Neural progenitor cell (in vitro differentiated cells): ENCODE measurements at places on chromosomes 6 and 20. TPM values are rescaled to one million over a fixed set of nuclear protein-coding genes. Genes with fewer than 3 reads are reported as not detected.
A peak's percentile ranks its signal among the peaks of the same experiment; 100 is the strongest.

The SIRPG gene
- not detected in 2 replicates for total RNA-seq

The BPIFB4 gene
- total RNA-seq = not detected in 2 replicates

The IPCEF1 gene
- 0.13 and 0.25 TPM in 2 replicates for total RNA-seq

- peaks cover 37% of the 10 kb centered on the region for H3K4me1 ChIP-seq
- H3K4me3 ChIP-seq = no peak overlapping the region
- no peaks in the 10 kb centered on the region for H3K36me3 ChIP-seq
- H3K27ac ChIP-seq = no peak overlapping the region
- peak; percentile 54 for DNase-seq
- no peaks in the 10 kb centered on the region for H3K27me3 ChIP-seq
Measured at GRCh38 chr6:5135788-5136376, 50.7 kb downstream of the PPP1R3G start.

DNA sequence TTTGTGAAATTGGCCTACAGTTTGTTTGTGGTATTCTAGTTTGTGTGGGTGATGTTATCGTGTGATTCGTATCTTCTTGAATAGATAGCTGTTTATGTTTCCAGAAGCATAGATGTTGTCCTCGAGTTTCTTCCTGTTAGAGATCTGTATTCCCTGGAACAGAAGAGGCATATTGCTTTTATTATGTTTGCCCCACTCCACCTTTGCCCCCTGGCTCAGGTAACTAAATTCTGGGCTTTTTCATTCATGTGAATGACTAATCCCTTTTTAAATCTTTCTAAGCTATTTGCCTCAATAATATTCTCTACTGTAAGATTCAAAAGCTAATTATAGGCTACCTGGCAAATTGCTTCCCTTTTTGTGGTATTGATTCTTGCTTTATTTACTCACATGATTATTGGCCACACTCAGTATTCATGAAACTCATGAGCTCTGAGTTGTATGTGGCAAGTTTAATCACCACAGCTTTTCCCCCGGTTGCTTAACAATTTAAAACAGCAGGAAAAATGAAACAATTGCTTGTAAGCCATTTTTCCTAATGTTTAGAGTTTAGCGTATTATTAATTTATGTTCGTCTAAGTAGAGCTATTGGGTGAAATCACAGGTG, 12.6 kb downstream of the RNF217 start:
- peaks cover 8% of the 10 kb centered on the region for H3K4me1 ChIP-seq
- no peak for DNase-seq
- H3K27me3 ChIP-seq = no peaks in the 10 kb centered on the region
- H3K36me3 ChIP-seq = peaks cover 3% of the 10 kb centered on the region
- no peak overlapping the region for H3K27ac ChIP-seq

- peaks cover 13% of the 10 kb centered on the region for H3K4me1 ChIP-seq
- H3K27me3 ChIP-seq = no peaks in the 10 kb centered on the region
- H3K36me3 ChIP-seq = no peaks in the 10 kb centered on the region
- DNase-seq = no peak
- no peak overlapping the region for H3K4me3 ChIP-seq
Measured at GRCh38 chr6:111536910-111537527, 54.0 kb upstream of the REV3L start.

GRCh38 chr6:160300076-160300695, 41.6 kb upstream of the SLC22A2 start:
- H3K27me3 ChIP-seq = no peaks in the 10 kb centered on the region
- H3K27ac ChIP-seq = no peak overlapping the region
- no peak overlapping the region for H3K4me3 ChIP-seq
- H3K36me3 ChIP-seq = no peaks in the 10 kb centered on the region
- DNase-seq = no peak
